ENCODE measurements at places on chromosomes 7 and 10. TPM values are rescaled to one million over a fixed set of nuclear protein-coding genes. Genes with fewer than 3 reads are reported as not detected.

Gene ST8SIA6
- not detected for total RNA-seq

- no peak for DNase-seq
Observed at GRCh38 chr7:143436325-143436946, 6.8 kb upstream of the TAS2R60 start.

GRCh38 chr10:43576580-43576979, 2.2 kb upstream of the ZNF239 start:
- DNase-seq, result no peak

DNA sequence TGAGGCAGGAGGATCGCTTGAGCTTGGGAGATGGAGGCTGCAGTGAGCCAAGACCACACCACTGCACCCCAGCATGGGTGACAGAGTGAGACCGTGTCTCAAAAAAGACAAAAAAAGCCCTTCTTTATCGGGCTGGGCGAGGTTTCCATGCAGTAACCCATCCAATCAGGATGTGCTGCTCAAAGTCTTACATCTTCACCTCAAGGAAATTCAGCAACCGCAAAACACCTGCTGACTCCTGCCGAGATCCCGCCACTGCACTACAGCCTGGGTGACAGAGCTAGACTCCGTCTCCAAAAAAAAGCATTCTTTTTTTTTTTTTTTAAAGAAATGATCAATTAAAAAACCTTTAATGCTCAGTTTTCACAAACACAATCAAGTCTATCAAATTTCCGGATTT, 75.7 kb upstream of the KCTD7 start:
- DNase-seq, result no peak

DNA sequence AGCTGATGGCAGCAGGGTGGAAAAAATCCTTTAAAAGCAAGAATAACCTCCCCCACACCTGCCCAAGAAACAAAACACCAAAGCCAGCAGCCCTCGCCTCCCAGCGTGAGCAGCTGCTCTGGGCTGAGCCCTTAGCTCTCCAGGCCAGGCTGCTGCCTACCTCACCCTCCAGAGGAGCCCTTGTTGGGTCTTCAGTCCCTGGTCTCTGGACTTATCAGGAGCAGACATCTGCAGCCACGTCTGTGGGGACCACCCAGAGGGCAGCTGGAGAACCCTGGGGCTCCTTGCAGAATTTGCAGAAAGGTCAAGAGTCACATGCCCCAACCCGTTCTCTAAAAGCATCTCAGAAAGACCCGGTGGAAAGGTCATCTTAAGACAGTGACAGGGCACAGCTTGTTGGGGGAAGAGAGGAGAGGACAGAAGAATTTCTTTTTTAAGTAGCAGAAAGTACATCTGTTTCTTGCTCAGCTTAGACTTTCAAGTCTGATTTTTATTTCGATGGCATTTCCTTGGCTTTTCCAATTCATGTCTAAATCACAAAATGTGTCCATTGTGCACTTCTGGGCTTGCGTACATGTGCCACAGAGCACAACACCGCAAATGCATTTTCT, 425.7 kb upstream of the NFE2L3 start:
- no peak for DNase-seq

DNA sequence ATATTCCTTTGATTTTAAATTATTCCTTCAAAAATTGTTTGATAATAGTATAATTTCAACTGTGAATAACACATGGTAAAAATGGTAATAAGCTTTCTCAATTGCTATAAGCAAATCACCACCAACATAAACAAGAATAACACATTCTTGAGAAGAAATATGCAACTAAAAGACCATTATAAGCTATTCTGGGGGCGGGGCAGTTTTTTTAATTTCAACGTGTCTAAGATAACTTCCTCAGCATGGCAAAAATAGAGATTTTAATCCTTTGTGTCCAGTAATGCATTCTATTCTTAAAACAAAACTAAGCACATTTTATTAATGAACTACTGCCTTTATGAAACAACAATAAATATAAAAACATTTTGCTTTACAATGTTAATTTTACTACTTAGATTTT, 1.5 kb downstream of the DNAJC12 start:
- no peak for DNase-seq

GRCh38 chr7:18829858-18830285, 287.6 kb downstream of the TWIST1 start:
- DNase-seq, result no peak

DNA sequence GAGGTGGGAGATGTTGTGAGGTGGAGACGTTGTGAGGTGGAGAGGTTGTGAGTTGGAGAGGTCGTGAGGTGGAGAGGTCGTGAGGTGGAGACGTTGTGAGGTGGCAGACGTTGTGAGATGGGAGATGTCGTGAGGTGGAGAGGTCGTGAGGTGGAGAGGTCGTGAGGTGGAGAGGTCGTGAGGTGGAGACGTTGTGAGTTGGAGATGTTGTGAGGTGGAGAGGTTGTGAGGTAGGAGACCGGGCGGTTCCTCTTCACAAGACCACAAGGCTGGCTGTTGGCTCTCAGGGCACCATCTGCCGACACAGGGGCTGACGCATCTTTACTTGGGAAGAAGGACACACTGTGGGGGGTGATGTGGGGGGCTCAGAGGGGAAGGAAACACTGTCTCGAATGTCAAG, 34.7 kb upstream of the SHH start:
- DNase-seq, result no peak

- no peak for DNase-seq
Observed at GRCh38 chr7:156039971-156040677, 227.9 kb upstream of the SHH start.
